ENCODE measurements at places on chromosomes 1 and 21.

GRCh38 chr21:45535341-45536081 lies 6.7 kb downstream of the SLC19A1 start:
- no peak for DNase-seq

GRCh38 chr1:170146720-170147263 lies 1.0 kb downstream of the NTMT2 start:
- DNase-seq: no peak

DNA sequence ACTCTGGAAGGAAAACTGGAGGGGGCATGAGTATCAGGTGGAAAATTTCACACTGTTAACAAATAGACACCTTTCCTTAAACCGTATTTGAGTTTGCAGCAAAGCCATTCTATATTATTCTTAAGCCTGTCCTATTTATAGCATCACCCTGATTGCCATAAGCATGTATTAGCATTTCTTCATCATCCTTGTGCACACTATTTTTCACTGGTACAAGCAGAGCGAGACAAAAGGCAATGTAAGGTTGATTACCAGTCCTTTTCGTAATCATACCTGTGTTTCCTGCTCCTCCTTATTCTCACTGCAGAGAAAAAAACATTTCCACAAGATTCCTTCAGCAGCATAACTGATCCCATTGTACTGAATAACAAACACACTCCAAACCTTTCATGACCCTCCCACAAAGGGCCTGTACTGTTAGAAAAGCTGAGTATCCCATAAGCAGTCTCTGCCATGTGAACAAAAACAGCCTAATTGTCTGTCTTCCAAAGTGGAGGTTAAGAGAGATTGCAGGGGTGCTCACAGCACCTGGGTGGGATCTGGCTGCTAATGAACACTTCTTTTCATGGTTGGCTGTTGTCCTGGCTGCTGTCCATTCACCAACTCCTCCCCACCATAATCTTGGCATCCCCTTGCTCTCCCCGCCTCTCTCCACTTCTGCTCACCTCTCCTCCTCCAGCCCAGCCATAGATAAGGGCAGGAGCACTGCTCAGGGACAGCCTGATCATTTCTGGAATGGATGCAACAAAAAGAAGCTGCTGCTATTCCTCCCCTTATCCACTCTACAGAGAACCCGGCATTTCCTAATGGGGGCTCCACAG lies 30.4 kb downstream of the VTCN1 start:
- DNase-seq: no peak

DNA sequence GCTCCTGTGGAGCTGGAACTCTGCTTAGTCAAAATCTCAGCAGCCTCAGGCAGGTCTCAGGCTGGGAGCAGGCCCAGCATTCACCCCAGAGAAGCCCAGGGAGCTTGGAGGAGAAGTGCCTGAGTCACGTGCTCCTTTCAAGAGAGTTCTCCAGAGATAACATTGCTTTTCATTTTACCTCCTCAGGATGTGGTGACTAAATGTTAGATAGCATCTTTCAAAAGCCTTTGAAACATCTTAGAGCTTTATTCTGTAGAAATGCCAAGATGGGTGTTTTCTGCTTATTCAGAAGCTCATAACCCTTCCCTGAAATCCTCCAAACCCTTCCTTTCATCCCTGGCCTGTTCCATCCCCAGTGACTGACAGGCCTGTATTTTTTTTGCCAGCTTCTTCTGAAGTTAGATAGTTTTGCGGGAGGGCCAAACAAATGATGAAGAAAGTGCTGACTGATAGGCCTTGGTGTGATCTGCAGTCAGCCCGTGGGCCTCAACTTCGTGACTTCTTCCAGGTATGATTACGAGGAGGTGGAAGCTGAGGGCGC lies 58.0 kb downstream of the PGM1 start:
- DNase-seq: no peak

- no peak for DNase-seq
Measured at GRCh38 chr1:29237129-29237821, 953 bp downstream of the PTPRU start.

- no peak for DNase-seq
Measured at GRCh38 chr1:172178886-172179285, 241.6 kb upstream of the C1orf105 start.
